OCI-LY7 (cell line): ENCODE measurements at places on chromosomes 16 and 17. TPM values are rescaled to one million over a fixed set of nuclear protein-coding genes. Genes with fewer than 3 reads are reported as not detected.
A peak's percentile ranks its signal among the peaks of the same experiment; 100 is the strongest.

DNA sequence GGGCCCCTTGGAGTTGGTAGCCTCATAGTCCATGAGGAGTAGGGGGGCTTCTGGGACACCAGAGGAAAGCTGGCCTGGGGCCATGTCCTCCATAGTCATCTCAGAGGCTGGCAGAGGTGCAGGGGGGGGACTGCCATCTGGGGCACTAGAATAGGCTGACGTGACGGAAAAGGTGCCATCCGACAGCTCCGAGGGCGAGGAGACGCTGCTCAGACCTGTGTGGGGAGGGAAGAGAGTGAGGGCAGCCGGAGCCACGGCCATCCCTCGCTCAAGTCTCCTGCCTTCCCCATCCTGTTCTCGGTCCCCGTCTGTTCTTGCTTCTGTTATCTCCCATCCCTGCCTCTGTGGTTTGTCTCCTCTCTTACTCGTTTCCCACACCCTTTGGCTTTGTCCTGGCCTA lies 4.7 kb upstream of the SPAG7 start:
- DNase-seq = no peak

GRCh38 chr16:75385507-75386152 lies 47.7 kb downstream of the CFDP1 start:
- peak; percentile 76 for DNase-seq

DNA sequence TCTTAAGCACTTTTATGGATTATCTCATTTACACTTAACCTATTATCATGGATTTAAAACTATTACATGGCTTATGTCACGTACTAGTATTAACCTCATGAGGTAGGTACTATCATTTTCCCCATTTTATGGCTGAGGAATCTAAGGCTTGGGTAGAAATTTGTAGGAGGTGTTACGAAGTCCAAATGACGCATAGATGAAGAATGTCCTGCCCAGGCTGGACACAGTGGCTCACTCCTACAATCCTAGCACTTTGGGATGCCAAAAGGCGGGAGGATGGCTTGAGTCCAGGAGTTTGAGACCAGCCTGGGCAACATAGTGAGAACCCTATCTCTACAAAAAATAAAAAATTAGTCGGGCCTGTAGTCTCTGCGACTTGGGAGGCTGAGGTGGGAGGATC lies 4.8 kb upstream of the C1QL1 start:
- DNase-seq = no peak

GRCh38 chr17:38926293-38927070 lies 1.1 kb downstream of the LASP1NB start:
- DNase-seq = no peak

IL32 gene
- total RNA-seq = not detected in 2 replicates

DNA sequence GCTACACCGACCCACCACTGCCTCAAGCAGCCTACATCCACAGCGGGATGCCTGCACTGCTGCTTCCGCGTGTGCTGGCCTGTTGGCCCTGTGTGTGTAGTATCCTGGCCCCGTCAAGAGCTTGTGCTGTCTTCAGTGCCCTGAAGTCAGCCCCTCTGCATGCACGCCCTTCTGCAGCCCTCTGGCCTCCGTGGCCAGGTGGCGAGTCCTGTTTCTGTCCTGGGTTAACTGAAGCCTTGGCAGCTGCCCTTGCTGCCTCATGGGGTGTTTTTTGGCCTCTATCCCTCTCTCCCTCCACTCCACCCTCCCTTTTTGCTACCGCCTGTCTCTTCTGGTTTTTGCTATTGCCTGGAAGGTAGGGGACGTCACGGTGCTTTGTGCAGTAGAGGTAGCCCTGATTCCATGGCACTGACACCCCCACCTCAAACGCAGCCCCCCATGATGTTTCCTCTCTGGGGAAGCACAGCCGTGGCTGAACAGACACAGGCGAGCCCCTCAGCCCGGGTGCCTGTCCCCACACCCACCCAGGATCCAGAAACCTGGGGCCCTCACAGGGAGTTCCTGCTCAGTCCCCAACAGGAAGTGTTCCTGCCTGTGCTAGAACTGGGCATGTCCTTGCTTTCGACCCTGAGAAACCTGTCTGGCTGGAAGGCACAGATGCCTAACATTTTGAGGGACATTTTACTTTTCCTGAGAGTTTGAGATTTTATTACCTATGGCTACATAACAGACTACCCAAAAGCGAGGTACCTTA lies 18.8 kb upstream of the AMZ2 start:
- no peak for DNase-seq

KCNH4 gene
- total RNA-seq = not detected in 2 replicates

CAMKK1 gene
- 2.7 and 3.5 TPM in 2 replicates for total RNA-seq

DNA sequence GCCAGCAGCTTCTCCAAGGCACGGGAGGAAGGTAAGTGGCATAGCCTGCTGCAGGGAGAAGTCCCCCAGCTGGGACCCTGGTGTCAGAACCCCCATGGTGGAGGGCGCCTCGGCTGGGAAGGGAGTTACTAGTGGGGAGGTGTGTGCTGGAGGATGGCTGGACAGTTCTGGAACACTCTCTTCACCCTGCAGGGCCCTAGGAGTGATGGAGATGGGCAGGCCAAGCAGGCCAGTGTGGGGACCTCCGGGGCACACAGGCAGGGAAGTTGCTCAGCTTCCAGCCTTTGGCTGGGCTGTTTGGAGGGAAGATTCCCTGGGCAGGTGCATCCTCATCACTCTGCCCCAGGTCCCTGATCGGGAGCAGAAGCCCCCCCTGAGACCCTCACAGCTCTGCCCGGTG lies 696 bp downstream of the C17orf99 start:
- no peak for DNase-seq

DNA sequence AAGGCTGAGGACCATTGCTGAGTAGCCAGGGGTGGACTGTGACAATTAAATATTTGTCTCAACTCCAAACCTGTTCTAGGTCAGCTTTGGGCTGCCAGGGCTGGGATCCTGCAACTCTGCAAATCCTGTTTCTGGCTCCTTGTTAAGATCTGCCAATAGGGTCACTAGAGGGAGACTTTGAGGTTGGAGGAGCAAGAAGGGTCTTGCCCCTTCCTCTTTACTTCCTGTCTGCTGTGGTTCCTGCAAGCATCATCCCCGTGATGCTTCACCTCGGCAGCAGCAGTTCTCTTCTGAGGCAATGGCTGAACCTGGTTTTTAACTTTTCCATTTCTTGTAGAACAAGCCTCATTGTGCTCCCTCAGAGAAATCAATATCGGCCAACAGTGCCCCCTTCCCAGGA lies 124.6 kb downstream of the IRX5 start:
- DNase-seq = no peak

EEF2KMT gene
- total RNA-seq = 13.0 and 18.5 TPM in 2 replicates

GRCh38 chr16:1395444-1396031 lies 19.0 kb downstream of the UNKL start:
- no peak for DNase-seq
